ENCODE measurements at places on chromosomes 6 and 20.

DNA sequence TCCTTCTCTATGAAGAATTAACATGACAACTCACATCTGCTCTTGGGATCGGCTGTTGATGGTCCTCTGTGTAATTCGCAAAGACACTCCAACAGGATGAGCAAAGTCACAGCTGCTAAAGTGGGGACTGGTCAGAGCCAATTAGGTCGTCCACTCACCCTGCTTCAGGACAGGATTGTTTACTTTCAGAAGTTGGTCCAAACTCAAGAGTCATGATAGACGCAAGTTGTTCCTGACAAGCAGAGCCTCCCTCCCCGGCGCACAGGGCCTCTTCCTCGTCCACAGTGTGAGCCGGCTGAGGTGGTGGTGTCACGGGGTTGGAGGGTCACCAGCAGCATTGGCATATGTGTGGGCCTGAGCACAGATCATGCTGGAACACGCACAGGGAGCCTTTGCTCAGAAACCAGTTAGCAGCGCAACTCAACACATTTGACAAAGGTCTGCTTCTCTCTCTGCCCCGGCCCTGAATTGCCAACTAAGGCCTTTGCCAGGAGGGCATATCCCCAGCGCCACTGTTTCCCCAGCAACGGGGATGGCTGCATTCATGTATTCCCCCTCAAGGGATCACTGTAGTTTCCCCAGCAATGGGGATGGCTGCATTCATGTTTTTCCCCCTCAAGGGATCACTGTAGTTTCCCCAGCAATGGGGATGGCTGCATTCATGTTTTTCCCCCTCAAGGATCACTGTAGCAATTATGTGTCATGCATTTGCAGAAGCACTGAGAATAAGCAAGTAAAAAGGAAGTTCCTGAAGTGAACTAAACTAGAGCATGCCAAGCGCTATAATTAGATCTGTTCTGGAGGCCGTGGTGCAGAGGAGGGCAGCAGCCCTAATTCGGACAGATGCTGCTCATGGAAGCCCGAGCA, 111.7 kb downstream of the THBS2 start:
- no peak for DNase-seq

DNA sequence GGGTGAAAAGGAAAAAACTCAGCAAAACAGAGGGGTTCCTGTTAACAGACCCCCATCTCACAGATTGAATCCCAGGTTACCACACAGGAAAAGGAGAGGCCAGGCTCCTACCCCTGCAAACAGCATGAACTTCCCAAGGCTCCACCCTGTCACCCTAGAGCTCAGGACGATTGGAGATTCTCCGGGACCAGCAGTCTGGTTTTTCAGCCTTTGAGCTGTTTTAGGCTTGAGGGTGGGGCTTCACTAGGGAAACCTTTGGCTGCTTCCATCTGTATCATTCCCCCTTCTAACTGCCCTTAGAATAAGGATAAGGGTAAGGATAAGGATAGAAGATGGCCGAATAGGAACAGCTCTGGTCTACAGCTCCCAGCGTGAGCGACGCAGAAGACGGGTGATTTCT, 16.0 kb downstream of the C6orf58 start:
- no peak for DNase-seq

DNA sequence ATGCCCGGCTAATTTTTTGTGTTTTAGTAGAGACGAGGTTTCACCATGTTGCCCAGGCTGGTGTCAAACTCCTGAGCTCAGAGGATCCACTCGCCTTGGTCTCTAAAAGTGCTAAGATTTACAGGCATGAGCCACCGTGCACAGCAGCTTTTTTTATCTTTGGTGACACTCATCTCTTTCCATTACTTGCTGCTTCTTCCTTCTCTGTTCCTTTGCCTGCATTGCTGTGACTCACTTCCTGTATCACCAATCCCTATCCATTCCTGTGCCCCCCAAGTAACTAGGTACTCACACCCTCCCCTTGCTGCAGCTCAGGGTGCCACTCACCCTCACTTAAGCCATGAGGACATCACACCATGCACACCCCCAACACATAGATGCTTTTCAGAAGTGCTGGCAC, 24.6 kb downstream of the KHDC1L start:
- DNase-seq: no peak

DNA sequence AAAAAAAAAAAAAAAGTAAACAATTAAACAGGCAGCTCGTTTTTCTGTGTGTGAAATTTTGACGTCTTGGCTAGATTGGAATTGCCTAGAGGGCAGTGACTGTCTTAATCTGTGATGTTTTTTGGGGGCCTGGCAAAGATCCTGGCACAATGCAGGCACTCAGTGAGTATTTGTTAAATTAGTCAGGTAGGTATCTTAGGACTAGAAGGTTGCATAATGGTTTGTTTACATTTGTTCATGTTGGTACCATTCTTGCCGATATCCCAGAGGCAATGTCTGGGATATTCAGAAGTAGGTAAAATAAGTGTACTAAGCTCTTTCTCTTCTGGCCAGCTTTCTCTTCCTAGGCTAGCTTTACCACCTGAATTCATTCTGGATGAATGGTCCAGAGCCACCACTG, 2.5 kb downstream of the AAR2 start:
- DNase-seq: no peak

GRCh38 chr6:119024111-119024510, 54.4 kb downstream of the FAM184A start:
- no peak for DNase-seq

DNA sequence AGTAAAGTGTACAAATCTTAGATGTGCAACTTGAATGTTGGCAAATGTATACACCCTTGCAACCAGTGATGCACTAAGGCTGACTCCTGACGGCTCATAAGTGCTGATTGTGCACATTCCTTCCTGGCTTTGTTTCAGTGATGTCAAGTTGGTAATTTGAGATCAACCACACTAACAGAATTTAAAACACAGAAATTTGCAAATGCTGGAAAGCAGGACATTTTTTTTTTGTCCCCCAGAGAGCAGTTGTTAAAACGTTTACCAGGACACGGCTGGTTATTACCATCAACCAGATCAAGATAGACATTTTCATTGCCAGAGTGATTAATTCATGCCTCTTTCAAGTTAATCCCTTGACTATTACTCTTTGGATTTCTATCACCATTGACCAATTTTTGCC, 735.6 kb downstream of the RFPL4B start:
- no peak for DNase-seq

DNA sequence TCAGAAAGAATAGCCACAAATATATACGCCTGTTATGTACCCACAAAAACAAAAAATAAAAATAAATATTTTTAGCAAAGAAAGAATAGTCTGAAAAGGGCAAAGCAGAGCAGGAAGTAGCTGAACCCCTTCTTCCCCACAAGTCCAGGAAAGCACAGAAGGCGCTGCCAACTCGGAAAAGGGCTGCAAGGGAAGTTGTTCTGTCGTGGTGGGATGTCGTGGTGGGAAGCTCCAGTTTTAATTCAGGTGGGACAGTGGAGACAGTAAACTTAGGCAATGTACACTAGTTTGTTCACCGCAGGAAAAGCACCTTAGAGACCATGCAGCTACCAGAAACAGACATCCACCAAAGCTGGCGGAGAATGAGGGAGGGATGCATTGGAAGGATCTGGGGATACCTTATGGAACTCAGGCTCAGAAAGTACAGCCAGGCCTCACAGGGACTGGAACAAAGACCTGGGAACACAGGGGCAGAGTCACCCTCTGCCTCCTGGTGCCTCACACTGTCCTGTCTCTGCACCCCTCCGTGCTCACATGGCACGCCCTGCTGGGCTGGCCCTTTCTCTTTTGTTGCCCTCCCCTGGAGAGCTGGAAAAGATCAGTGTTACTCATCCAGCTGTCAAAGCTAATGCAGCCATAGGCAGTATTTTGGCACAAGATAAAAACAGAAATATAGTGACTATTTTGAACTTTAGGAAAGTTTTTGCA, 3.3 kb upstream of the APMAP start:
- DNase-seq: no peak

- no peak for DNase-seq
These were observed 221.4 kb downstream of the CDKAL1 start for GRCh38 chr6:20755631-20756030.

DNA sequence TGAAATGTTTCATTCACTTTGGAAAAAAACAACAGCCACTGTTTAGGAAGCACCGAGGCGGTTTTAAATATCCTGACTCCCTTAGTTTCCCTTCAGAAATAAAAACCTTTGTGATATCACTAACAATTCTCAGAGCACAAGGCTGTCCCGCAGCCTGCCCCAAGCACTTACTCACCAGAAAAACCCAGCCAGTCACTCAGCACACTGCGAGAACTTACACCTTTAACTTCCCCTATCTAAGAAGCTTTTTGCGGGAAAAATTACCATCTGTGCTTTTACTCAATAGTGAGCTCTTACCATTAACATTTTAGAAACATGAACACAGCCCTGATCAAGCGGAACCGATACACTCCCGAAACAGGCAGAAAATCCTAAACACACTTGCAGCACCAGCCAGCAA, 9.3 kb downstream of the ZBTB46 start:
- DNase-seq: no peak

GRCh38 chr6:55299286-55299985, 27.8 kb upstream of the GFRAL start:
- no peak for DNase-seq

DNA sequence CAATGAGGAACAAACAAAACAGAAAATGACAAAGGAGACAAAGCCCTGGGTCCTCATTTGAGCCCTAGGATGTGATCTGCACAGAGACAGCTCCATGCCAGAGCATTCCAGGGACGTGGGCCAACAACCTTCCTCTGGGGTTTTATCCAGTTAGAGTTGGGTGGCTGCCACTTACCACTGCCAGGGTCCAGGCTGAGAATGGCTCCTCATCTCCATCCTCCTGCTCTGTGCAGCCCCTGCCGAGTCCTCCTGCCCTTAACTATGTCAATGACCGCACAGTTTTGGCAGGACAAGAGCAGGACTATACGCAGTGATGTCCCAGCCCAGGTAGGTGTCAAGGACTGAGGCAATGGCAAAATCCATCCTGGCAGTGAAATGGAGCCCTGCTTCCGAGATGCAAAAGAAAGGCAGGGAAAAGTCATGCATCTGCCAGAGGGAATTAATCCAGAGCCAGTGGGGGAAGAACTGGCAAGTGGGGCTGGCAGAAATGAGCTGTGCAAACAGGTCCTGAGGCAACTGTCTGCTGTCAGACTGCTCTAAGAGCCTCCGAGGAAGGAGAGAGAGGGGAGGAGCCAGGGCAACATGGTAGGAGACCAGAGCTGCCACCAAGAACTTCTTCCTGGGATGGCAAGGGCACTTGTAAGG, 449.4 kb downstream of the PTPRT start:
- DNase-seq: no peak

GRCh38 chr6:117157448-117157847, 107.9 kb upstream of the VGLL2 start:
- DNase-seq: no peak

All from esophagus squamous epithelium (tissue), 5 donors.